Activated T-helper 1 cell treated with Interleukin-2 at 50 U/mL for 16 hours (primary cell): ENCODE measurements at places on chromosomes 3 and 15.

- no peak for DNase-seq
Observed at GRCh38 chr3:8974458-8974857, 11.2 kb upstream of the RAD18 start.

DNA sequence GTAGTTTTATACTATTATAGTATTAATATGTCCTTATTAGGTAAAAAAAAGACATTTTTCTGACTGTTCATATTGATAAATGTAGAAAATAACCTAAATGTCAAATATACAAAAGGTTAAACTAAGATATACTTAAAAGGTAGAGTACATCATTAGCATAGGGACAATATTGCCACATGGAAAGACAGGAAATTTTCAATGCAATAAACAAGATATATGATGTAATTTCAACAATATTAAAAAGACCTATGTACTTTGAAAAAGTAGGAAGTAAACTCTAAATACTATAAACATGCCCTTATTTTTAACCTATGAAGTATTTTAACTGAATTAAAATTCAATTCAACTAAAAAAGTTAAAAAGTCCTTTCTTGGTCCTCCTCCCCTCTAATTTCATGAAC is 1.9 kb downstream of the SPG11 start:
- no peak for DNase-seq

- DNase-seq: no peak
Observed at GRCh38 chr3:134640872-134641470, 9.9 kb downstream of the KY start.

DNA sequence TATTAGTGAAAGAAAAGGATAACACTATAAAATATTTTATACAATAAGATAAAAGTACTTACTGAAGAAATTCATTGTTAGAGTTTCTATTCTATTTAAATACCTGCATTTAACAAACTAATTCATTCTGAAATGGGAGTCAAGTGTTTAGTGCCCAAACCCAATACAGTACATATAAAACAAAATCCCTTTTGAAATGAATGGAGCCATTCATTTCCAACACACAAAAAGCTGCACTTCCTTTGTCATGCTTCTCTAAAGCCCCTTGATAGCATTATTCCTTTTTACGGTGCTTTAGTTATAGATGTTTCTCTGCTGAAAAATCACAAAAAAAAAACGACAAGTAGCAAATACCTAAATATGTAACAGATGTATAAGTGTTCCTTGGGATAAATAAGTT is 596.3 kb downstream of the ZIC1 start:
- DNase-seq: no peak
